ENCODE measurements at places on chromosomes 7 and 10.

- DNase-seq: no peak
Measured at GRCh38 chr10:28940158-28940888, 263.0 kb downstream of the BAMBI start.

DNA sequence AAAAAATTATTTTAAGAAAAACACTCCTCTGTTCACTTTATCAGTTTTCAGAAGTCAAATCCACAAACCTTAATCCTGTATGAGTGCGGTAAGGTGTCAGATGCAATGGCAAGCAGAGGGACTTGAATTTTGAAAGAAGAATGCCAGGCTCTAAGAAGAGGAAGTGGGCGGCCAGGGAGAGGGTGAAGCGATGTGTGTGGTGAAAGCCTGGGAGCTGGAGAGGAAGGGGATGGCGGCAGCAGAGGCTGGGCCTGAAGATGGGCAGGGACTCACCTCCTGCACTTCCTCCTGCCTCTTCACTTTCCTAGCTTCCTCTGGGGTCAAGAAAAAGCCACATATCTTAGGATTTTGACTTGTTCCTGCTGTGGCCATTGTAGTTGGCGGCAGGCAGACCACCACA lies 609.6 kb downstream of the PARD3 start:
- no peak for DNase-seq

DNA sequence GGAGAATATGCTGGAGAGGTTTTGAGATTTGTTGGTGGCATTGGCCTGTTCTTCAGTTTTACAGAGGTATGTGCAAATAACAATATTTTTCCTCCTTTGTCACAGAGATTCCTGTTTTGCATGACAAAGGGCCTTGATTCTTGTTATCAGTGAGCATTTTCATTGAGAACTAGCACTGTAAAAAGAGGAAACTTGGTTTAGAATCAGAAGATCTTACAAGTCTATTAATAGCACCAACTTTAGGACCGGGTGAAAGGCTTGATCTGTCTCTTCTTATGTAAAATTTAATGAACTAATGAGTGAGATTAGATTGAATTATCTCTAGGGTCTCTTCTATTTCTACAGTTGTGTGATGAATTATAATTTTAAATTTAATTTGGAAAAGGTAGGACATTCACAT lies 25.5 kb downstream of the TSPAN13 start:
- DNase-seq: no peak

- no peak for DNase-seq
Measured at GRCh38 chr7:144842377-144842851, 6.6 kb upstream of the TPK1 start.

GRCh38 chr10:28985137-28985885 lies 303.6 kb upstream of the LYZL1 start:
- DNase-seq: no peak

DNA sequence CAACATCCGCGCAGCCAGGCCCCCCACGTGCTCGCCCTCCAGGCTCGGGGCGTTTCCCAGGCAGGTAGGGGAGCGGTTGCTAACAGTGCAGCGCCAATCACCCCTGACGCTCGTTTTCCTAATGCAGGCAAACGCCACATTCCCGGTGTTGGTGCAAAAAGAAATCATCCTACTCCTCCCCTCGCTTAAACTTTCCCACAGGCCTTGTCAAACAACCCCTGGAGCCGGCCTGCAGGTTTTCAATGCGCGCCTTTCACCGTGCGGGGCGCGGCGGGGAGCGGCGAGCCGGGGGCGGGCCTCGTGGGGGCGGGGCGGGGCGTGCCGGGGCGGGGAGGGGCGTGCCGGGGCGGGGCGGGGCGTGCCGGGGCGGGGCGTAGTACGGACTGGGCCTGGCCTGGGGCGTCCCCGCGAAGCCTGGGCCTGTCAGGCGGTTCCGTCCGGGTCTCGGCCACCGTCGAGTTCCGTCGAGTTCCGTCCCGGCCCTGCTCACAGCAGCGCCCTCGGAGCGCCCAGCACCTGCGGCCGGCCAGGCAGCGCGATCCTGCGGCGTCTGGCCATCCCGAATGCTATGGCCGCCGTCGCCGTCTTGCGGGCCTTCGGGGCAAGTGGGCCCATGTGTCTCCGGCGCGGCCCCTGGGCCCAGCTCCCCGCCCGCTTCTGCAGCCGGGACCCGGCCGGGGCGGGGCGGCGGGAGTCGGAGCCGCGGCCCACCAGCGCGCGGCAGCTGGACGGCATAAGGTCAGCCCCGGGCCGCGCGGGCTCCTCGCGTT lies at the start of gene ECHDC3:
TSS of gene ECHDC3 (plus strand) at position 374 of the 770 bp plus-strand sequence. CDS start at position 569, 195 bp downstream.
- DNase-seq: peak; percentile 33

GRCh38 chr10:103932271-103932670 lies 14.3 kb upstream of the STN1 start:
- no peak for DNase-seq

DNA sequence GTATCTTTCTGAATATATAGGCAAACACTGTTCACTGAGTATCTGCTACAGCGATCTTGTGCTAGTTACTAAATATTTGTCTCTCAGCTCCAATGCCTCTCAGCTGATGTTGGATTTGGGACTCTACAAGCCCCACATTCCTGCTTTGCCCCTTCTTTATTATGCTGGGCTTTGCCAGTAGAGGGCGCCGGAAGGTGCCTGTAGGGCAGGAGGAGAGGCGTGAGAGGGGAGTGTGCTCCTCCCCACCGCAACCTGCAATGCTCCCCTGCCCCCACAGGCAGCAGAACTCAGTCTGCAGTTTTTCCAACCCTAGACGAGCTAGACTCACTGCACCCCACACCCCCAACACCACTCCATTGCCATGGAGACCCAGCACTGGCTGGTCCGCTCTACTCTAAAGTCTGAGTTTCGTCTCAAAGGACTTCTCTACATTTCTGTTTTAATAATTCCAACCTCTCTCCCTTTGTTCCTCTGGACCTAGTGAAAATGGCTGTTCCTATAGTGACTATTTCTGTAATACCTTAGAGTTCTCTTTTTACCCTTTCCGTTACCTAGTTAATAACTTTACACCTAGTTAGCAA lies 337.6 kb downstream of the CCSER2 start:
- DNase-seq: peak; percentile 2

DNA sequence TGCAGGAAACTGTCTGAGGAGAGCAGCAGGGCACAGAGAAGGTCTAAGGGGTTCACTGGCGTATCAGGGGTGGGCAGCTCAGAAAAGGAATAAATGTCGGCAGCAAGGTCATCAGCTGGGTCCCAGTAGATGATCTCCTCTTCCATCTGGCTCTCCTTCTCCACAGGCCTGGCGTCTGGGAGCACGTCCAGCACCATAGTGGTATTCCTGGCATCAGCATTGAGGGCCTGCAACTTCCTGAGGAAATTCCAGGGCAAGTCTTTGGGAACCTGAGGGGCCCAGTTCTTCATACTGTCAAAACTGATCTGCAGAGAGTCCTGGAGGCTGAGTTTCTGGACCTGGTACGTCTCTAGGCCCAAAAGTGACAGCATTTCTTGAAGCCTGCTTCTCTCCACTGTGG lies 9.6 kb upstream of the MRPS24 start:
- peak; percentile 78 for DNase-seq

- no peak for DNase-seq
Measured at GRCh38 chr7:67435894-67436535, 439.4 kb downstream of the TYW1 start.

DNA sequence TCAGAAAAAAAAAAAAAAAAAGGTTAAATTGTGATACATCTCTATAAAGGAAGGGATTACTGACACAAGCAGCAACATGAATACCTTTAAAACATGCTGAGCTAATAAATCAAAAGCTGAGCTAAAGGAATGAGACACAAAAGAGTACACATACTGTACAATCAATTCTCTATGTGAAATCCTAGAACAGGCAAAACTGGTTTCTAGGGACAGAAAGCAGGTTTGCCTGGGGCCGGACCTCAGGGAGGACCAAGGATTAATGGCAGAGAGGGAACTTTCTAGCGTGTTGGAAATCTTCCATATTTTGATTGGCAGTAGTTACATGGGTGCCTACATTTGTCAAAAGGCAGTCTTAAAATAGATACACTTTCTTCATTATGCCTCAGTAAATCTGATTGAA lies 52.5 kb downstream of the KLRG2 start:
- DNase-seq: no peak

GRCh38 chr7:122018032-122018431 lies 126.0 kb downstream of the AASS start:
- DNase-seq: no peak

- DNase-seq: peak; percentile 28
Measured at GRCh38 chr7:64618785-64619456, 47.0 kb upstream of the ZNF107 start.

GRCh38 chr7:11436773-11437524 lies 395.0 kb downstream of the THSD7A start:
- no peak for DNase-seq

- DNase-seq: no peak
Measured at GRCh38 chr7:51949726-51950644, 633.4 kb upstream of the COBL start.

GRCh38 chr7:27165089-27165995 lies at the start of gene HOXA9:
Gene HOXA9 (minus strand): TSS chr7:27165537. CDS start chr7:27165457, 80 bp downstream.
- no peak for DNase-seq

DNA sequence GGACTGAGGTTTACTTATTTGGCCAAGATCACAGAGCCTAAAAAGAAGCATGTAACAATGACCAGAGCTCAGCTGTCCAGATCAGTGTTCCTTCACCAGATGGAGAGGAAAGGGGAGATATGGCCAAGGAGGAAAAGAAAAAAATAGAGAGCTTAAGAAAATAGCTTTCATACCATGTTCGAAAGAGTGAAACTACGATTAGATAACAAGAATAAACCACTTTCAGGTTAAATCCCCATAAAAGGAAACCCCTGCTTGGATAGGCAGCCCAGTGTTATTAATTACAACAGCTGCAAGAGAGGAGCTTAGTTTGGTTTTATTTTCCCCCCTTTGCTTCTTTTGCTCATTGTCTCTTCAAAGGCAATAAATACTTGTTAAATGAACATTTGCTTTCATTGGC lies 160.8 kb downstream of the ZNF438 start:
- no peak for DNase-seq

- DNase-seq: no peak
Measured at GRCh38 chr10:22824984-22825383, 102.9 kb upstream of the ARMC3 start.

GRCh38 chr7:135714534-135715009 lies 13.4 kb downstream of the SLC13A4 start:
- DNase-seq: peak; percentile 23
